ENCODE measurements at places on chromosomes 2 and 18.

DNA sequence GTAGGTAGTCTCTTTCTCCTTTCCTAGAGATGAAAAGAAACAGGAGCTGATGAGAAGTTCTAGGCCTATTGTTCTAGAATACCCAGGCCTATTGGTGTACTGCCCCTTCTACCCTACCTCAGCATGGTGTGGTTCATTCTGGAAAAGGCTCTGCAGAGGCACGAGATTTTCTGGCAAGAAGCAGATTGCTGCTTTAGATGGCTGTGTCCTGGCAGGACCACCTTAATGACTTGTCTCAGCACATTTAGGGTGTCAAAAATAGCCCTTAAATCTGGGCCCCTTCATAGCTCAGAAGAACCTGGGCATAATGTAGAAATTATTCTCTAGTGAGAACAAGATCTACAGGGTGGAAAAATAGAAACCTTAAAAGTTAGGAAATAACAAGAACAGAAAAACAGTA lies 87.9 kb downstream of the BCL2L11 start:
- no peak for DNase-seq

GRCh38 chr2:231701456-231702373 lies 6.6 kb upstream of the PTMA start:
- peak; percentile 88 for DNase-seq

DNA sequence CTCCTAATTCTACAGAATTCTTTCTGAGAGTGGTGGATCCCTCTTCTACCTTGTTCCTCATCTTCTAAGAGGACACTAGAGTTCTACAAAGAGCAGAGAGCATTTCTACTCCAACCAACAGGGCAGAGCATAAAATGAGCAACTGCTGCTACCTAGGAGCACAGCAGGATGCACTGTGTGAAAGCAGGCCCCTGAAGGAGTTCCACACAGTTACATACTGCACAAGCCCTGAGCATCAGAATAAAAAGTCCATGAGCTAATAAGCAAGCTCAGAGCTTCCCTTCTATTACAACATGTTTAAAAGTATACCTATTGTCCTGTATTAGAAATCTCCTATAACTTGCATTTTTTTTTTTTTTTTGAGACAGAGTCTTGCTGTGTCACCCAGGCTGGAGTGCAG lies 8.4 kb downstream of the FHL2 start:
- DNase-seq, result no peak

GRCh38 chr2:11096591-11096990 lies 58.7 kb upstream of the SLC66A3 start:
- no peak for DNase-seq

DNA sequence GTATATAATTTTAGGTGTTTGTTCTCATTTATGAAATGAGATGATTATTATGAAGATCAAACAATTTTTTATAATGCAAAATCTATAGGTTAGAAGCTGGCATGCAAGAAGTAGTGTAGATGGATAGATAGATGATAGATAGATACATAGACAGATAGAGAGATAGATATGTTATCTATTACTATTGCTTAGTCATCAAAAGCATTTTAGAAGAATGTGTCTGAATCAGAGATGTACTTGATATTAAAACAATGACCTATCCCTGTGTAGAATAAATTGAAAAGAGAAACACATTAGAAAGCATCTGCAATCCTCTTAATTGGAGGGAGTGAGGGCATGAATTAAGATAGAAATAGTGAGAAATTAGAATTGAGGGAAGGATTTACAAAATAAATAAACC lies 436.2 kb upstream of the NXPH2 start:
- no peak for DNase-seq

- DNase-seq, result no peak
Measured at GRCh38 chr2:180571559-180571958, 408.8 kb upstream of the UBE2E3 start.

DNA sequence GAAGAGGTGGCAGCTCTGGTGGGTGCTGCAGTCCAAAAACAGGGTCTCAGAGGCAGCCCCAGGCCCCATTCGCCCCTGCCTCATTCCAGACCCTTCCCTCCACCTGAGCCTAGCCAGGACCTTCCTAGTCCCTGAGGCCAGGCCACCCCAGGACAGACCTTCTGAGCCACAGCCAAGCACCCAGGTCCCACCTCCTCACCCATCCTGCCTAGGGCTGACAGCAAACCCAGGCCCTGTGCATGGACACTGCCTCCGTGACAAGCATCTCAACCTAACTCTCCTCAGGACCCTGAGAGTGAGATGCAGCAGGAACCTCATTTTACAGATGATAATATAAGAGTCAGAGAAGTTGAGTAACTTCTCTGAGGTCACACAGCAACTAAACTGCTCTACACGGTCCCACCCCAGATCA lies 15.5 kb downstream of the ADRA2B start:
- peak; percentile 29 for DNase-seq

DNA sequence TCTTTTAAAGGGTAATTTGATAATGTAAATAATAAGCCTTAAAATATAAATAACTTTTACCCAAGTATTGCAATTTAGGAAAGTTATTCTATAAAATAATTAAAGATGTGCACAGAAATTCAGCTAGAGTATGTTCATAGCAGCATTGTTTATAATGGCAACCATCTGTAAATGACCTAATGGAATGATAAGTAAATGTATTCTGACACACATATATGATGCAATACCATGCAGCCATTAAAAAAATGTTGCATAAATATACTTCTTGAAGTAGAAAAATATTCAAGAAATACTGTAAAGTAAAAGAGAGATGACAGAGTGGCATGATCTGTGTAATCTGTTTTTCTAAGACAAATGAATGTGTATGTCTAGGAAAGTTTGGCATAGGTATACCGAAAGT lies 545.7 kb downstream of the ZEB2 start:
- no peak for DNase-seq

GRCh38 chr2:44362207-44363015 lies 664 bp downstream of the CAMKMT start:
- peak; percentile 76 for DNase-seq

GRCh38 chr18:60113396-60113795 lies 213.6 kb downstream of the PMAIP1 start:
- no peak for DNase-seq

GRCh38 chr2:45506756-45507155 lies 104.3 kb downstream of the SRBD1 start:
- DNase-seq, result no peak

- no peak for DNase-seq
Measured at GRCh38 chr18:56276466-56276865, 361.9 kb downstream of the TXNL1 start.

DNA sequence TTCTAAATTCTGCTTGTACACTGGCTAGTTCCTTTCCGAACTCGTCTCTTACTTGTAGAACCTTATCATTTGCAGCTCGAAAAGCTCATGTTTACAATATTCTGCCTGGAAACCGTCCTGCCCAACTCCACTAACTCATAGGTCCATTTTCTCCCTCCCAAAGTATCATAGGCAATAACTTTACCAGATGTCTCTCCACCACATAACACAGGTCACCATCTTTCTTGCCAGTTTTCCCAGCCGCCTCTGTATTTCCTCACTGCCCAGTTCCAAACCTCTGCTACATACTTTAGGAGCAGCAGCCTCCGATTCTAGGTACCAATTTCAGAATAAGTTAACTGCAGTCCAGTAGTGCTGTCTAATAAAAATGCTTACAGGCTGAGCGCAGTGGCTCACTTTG lies 259.5 kb downstream of the GLI2 start:
- DNase-seq, result no peak

GRCh38 chr2:60717691-60718090 lies 38.4 kb upstream of the PAPOLG start:
- no peak for DNase-seq

GRCh38 chr18:55856229-55856628 lies 268.2 kb upstream of the TCF4 start:
- no peak for DNase-seq

- no peak for DNase-seq
Measured at GRCh38 chr18:44912740-44913478, 232.2 kb downstream of the SETBP1 start.

- DNase-seq, result no peak
Measured at GRCh38 chr2:193303464-193303863, 1108.7 kb upstream of the TMEFF2 start.
